Skin of body (tissue), 3 donors: ENCODE measurements at places on chromosomes 12 and 14. TPM values are rescaled to one million over a fixed set of nuclear protein-coding genes. Genes with fewer than 3 reads are reported as not detected.

The ANKRD33 gene
- total RNA-seq, result not detected

The TMEM179 gene
- 0.39 TPM for total RNA-seq

The AICDA gene
- 0.20 TPM for total RNA-seq

The EIF2S3B gene
- 0.99 TPM for total RNA-seq

The PRB3 gene
- total RNA-seq, result not detected

The BEGAIN gene
- 1.4 TPM for total RNA-seq

The ZBTB1 gene
- 58.3 TPM for total RNA-seq

The APOF gene
- not detected for total RNA-seq

The ZCRB1 gene
- 13.4 TPM for total RNA-seq

The ADAM21 gene
- total RNA-seq, result 0.10 TPM

The TRAF3 gene
- total RNA-seq, result 13.4 TPM

The PMCH gene
- not detected for total RNA-seq

The TAS2R50 gene
- total RNA-seq, result 6.1 TPM

The VEZT gene
- total RNA-seq, result 108 TPM

The CLEC1A gene
- 2.8 TPM for total RNA-seq
